ENCODE measurements at places on chromosomes 4 and X.

- DNase-seq = no peak
These were observed 708.5 kb upstream of the INTU start for GRCh38 chr4:126924237-126924636.

DNA sequence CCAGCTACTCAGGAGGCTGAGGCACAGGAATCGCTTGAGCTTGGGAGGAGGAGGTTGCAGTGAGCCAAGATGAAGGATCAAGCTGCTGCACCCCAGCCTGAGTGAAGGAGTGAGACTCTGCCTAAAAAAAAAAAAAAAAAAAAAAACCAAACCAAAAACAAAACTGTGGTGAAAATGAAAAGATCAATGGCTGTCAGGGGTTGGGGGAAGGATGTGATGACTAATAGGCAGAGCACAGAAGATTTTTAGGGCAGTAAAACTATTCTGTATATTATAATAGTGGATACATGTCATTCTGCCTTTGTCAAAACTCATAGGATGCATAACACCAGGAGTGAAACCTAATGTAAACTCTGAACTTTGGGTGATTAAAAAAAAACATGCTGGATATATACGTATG, 69.9 kb upstream of the ELOVL6 start:
- no peak for DNase-seq

DNA sequence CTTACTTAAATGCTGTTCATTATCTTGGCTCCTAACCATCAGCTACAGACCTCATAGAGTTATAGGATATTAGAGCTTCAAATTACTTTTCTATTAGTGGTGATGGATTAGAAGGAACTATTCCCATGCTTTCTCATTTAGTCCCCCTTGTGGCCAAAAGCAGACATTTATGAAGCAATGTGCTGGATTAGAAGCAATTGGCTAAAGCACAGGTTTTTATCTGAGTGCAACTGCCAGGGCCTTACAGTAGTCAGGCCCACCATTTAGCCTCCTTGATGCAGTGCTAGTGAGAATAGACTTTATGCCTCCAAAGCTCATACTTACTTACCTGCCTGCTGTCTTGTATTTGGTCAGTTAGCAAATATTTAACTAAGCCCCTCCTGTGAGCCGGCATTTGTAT, 93.0 kb downstream of the TSPAN7 start:
- peak; percentile 7 for DNase-seq

DNA sequence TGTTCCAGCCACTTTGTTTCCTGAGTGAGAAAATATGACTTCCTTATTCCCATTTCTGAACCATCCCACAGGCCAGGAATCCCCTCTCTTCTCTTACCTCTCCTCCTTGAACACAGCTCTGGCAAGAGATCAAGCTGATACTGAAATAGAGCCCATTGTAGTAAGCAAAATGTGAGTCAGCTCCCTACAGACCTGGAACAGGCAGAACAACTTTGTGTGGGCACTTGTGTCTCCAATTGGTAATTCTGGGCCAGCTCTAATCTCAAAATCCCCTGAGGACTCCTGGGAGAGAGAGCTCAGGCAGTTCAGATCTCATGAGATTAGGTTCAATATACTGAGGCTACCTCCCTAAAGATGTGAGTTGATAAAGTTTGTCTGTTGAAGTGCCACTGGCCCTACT, 213.5 kb downstream of the GUCY2F start:
- DNase-seq = no peak

DNA sequence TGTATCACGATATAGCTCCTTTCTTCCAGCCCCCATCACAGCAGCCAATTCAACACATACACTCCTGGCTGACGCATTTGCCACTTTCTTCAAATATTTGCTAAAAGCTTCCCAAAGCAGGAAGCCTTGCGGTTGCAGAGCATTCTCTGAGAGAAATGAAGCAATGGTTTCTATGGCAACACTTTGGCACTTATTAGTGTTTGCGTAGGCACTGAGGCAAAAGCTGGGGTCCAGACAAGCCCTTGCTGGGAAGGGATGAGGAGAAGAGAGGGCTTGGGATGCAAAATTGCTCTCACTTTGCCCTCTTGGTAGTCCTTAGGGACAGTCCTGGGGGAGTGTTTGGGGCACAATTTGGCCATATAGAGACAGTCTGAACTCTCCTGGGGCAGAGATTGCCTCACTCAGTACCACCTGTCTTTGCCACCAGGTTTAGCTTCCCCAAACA, 55.0 kb upstream of the PAK3 start:
- no peak for DNase-seq

GRCh38 chrX:115494161-115494560, 66.8 kb upstream of the PLS3 start:
- DNase-seq = peak; percentile 0

DNA sequence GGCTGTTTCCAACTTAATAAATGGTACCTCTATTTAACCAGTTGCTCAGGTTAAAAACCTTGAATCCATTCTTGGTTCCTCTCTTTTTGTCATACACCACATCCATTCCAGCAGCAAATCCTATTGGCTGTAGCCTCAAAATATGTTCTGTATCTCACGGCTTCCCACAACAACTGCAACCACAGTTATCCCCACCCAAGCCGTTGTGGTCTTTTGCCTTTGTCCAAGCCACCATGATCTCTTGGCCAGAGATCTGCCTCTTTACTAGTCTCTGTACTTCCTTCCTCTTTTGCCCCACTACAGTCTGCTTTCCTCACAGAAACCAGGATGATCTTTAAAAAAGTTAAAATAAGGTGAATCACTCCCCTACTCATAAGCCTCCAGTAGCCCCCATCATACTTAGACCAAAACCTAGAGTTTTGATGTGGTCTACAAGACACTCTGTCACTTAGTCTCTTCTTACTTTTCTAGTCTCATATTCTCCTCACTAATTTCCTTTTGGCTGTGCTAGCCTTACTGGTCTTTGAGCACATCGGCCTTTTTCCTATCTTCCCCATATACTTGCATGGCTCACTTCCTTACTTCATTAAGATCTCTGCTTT, 10.3 kb downstream of the MAOA start:
- no peak for DNase-seq

- DNase-seq = no peak
These were observed 159.1 kb upstream of the PITX2 start for GRCh38 chr4:110781944-110782343.
